ENCODE measurements at places on chromosomes 2 and 18.

- no peak for DNase-seq
Measured at GRCh38 chr2:74179063-74179865, 585 bp upstream of the MOB1A start.

DNA sequence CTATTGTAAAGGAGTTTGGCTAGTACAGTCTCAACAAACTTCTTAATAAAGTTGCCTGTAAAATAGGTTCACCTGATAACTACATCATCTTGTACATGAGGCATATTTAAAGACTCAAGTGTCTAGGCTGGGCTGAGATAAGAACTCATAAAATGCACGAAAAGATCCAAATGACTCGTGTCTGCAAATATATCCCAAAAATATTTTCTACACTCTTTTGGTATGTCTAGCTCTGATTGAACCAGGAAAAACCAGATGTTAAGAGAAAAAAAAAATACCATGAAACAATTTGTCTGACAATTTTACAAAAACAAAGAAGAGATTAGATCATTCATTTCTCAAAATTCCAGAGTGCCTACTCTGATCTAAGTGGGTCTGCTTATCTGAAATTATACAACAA, 166.9 kb upstream of the OSR1 start:
- no peak for DNase-seq

- no peak for DNase-seq
Measured at GRCh38 chr18:55688030-55688429, 100.0 kb upstream of the TCF4 start.

- no peak for DNase-seq
Measured at GRCh38 chr2:183093857-183094657, 15.5 kb downstream of the DUSP19 start.

- no peak for DNase-seq
Measured at GRCh38 chr2:240873098-240873788, 4.6 kb downstream of the AGXT start.

- DNase-seq = no peak
Measured at GRCh38 chr2:119366161-119366648, 429 bp downstream of the C2orf76 start.

DNA sequence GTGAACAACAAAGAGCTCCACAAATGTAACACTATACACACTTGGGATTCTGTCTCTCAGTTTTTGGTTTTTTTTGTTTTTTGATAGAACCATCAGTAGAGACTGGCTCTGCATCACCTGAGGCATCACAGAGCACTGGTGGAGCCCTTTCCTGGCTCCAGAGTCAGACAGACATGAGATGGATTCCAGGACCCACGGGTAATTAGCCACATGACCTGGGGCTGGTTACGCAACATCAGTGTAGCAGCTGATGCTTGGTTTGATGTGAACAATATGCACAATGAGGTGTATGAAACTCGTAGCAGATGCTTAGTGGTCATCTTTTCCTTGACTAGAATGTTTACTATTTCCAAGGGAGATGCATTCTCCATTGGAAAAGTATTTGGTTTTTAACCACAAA, 40.7 kb downstream of the CMPK2 start:
- DNase-seq = no peak

- DNase-seq = no peak
Measured at GRCh38 chr18:51168960-51169662, 28.4 kb downstream of the MEX3C start.

GRCh38 chr2:67880291-67880761, 182.5 kb downstream of the C1D start:
- no peak for DNase-seq

DNA sequence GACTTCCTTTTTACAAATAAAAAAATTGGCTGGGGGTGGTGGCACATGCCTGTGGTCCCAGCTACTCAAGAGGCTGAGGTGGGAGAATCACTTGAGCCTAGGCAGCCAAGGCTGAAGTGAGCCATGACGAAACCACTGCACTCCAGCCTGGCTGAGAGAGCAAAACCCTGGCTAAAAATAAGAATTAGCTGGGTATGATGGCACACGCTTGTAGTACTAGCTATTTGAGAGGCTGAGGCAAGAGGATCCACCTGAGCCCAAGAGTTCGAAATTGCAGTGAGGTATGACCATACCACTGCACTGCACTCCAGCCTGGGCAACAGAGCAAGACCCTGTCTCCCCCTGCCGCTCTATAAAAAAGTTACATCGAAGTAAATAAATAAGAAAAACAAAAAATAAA, 33.7 kb downstream of the GFPT1 start:
- DNase-seq = no peak

- no peak for DNase-seq
Measured at GRCh38 chr18:11883153-11883552, 25.0 kb downstream of the MPPE1 start.

DNA sequence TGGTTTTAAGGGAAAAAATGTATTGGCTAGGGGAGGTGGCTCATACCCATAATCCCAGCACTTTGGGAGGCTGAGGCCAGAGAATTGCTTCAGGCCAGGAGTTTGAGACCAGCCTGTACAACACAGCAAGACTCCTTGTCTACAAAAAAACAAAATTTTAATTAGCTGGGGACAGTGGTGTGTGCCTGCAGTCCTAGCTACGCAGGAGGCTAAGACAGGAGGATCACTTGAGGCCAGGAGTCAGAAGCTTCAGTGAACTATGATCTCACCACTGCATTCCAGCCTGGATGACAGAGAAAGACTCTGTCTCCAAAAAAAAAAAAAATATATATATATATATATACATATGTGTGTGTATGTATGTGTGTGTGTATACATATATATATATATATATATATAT, 18.5 kb downstream of the CCDC88A start:
- DNase-seq = no peak

GRCh38 chr18:58297198-58297597, 253.2 kb downstream of the NEDD4L start:
- DNase-seq = no peak

DNA sequence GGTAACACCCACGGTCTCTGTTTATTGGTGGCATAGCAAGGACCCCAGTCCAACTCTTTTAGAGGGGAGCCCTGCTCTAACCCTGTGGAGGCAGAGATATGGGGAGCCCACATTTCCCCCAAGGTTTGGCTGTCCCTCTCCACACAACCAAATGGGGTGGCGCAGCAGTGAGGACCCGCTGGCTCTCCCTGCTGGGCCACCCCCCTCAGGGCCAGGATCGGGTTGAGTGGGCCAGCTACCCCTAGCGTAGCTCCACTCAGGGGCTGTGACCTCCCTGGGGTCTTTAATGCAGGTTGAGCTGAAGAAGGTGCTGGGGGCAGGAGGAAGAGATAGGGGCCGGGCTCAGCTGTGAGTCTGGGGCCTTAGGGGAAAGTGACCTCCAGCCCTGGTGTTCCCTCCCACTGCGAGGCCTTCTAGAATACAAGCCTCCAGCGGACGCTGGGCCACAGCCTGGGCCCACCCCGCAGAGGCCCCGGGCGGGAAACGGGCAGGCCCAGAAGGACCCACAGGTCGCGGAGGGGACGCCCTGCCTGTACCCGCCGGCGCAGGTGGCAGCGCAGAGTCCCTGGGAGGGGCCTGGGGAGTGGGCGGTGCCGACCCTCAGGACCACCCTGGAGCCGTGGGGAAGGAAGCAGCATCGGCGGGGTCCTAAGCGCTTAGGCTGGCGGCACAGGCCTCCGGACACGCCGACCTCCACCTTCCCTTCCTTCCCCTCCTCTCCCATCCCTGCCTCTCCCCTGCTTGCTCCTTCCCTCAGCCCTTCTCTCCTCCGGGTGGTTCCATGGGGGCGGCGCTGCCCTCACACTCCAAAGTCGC, 9.6 kb downstream of the CROCC2 start:
- no peak for DNase-seq

DNA sequence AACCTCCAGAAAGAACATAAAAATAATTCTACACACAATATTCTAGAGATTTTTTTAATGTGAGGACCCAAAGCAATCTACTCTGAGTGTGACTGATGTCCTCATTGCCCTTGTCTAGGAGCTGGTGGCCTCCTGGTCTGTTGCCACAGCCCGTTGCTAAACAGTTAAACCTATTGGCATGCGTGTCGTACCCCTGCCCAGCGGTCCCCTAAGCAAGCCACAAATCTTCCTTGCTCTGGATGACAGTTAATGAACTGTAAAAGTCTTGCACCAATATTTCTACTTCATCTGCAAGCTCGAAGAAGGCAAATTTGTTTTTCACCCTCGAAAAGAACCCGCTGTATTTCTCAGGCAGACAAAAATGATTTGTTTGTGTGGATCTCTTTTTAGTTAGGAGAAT, 489.1 kb upstream of the MEX3C start:
- no peak for DNase-seq

GRCh38 chr18:11073971-11074370, 75.4 kb downstream of the PIEZO2 start:
- no peak for DNase-seq

- DNase-seq = no peak
Measured at GRCh38 chr2:109049022-109049421, 60.0 kb upstream of the EDAR start.

- DNase-seq = peak; percentile 48
Measured at GRCh38 chr18:58615140-58616132, 13.5 kb downstream of the ALPK2 start.

GRCh38 chr18:59555995-59556659, 141.1 kb downstream of the CCBE1 start:
- DNase-seq = no peak

GRCh38 chr18:10152475-10152874, 238.7 kb downstream of the VAPA start:
- DNase-seq = no peak

GRCh38 chr2:126817172-126817571, 81.5 kb upstream of the TEX51 start:
- DNase-seq = no peak

DNA sequence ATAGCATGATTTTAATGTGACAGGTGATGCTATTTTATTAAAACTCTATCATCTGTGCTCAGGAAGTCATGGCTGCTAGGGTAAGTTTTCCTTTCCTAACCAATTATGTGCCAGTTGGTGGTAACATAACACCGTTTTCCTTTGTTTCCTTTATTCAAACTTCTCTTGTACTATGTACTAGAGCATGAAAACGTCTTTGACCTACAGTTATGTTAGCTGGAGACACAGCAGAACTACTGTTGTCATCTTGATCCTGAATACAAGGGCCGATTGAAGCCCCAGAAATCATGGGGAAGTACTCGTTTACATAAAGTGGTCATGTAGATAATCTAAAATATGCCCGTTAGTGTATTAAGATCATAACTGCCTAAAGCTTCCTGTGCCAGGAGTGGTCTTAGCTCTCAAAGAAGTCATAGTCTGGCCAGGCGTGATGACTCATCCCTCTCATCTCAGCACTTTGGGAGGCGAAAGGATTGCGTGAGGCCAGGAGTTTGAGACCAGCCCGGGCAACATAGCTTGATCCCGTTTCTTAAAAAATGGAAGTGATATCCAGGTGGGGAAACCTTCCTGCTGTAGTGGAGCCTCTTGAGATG, 20.5 kb downstream of the NEDD4L start:
- no peak for DNase-seq

DNA sequence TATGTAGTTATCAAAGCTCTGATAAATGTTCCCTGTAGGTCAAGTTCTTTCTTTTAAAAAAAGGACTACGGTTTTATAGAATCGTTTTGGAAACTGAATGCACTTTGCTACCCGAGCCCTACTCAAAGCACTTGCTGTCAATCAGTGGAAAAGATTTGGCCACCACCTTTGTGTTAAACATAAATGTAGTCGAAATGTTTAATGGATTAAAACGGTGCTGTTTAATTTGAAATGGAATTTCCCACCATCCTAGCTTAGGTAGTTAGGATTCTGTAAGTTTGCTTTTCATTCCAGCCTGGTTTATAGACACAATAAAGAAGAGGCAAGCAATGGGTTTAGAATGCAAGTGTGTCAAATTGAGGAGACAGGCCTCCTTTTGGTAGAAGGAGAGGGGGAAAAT, 69.4 kb upstream of the MMADHC start:
- DNase-seq = no peak

Data from T-helper 2 cell (primary cell).